CD4-positive, CD25-positive, alpha-beta regulatory T cell (primary cell): ENCODE measurements at places on chromosomes 4 and X. TPM values are rescaled to one million over a fixed set of nuclear protein-coding genes. Genes with fewer than 3 reads are reported as not detected.

DNA sequence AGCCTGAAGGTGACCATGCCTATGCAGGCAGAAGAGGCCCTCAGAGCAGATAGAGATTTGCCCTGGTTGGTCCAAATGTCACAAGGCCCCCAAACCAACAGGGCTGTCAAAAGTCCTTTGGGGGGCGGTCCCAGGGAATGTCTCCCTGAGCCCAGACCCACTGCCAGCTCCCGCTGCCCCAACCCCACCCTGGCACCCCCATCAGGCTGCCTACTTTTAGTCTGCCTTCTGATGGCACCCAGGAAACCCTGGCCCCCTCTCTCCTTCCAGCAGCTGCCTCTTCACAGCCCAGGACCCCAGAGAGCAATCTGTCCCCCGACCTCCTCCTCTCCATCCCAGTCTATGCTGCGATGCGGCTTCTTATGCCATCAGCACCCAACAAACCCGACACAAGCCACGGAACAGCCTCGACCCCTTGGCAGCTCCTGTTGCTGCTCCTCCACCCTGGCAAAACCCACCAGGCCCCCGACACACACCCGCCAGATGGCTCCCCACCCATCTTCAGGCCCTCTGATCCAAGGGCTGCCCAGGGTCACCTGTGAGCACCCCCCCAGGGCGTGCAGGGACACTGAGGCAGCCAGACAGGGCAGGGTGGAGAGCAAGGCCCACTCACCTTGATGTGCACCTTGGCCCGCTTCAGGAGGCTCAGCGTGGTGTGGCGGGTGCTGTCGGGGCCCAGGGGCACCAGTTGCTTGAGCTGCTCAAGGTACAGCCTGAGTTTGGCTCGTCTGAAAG lies 9.9 kb downstream of the MXD4 start:
- DNase-seq = no peak

DNA sequence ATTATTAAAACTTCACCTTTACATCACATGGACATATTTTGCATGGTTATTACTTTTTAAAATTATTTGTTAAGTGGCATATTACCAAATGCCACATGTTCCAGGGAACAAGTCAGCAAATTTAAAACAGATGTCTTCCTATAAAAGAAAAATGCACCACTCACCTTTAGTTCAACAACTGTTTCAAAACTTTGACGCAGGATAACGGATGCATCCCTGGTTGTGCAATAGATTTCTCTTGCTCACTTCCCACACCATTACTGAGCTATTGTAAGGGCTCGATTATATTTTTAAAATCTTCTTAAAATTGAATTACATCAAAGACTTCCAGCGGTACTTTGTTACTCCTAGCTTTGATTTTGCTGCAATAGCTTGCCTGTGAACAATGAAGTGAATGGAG lies 93.0 kb upstream of the ARHGAP24 start:
- DNase-seq = no peak

- DNase-seq = no peak
These were observed 47.2 kb downstream of the EDNRA start for GRCh38 chr4:147528054-147528453.

- DNase-seq = no peak
These were observed 72.0 kb upstream of the NDUFC1 start for GRCh38 chr4:139374251-139374650.

DNA sequence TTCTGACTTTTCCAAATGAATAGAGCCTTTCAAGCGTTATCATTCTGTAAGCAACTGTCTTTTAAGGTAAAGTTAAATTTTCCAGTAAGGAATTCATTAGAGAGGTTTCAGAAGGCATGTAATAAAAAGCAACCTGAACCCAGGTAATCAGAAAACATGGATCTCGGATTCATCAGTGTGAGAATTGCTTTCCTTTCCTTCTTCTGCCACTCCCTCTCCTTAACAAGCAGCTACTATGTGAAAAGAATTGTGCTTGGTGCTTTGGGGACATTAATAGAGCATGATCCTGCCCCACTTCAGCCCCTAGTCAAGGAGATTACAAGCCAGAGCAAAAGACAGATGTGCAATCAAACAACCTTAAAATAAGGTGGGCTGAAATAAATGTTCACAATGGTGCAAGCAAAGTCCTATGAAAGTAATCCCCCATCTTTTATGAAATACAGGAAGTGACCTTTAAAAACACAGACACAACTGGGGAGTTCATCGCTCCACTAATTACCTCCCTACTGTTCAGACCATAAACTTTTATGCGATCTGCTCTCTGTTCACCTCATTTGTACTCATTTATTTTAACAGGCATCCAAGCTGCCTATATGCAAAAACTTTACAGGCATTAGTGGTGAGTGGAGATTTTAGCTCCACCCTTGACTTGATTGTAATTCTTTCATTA lies 122.9 kb upstream of the RASGEF1B start:
- DNase-seq = no peak

- no peak for DNase-seq
These were observed 74.6 kb upstream of the PRSS48 start for GRCh38 chr4:151202381-151202780.

DNA sequence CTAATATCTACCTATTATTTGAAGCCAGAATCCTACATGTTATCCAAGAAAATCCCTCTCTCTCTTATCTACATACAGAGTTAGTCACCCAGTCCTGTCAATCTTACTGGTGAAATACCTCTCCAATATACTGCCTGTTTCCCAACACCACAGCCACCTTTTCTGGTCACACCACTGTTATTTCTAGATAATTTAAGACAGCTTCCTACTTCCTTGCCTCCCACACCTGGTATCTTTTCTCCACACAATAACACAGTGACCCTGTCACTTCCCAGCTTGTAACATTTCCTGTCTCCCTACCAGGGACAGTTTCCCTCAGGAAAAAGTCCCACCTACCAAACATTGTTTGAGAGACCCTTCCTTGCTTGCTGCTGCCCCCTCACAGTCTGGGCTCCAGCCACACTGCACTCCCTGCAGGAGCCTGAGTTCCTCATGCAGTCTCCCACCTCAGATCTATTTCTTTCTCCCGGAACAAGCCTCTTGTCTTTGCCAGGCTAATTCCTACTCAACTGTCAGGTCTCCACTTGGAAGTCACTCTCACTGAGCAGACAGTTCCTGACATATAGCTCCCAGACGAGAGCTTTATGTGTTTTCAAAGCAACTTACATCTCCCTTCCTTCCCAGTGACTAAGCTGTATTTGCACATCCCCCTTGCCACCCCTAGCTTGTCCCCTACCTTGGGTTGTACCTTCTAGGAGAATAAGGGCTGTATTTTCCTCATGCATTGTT lies 73.6 kb upstream of the QRFPR start:
- no peak for DNase-seq

GRCh38 chr4:53908661-53909078 lies 155.7 kb downstream of the CHIC2 start:
- peak; percentile 24 for DNase-seq

DNA sequence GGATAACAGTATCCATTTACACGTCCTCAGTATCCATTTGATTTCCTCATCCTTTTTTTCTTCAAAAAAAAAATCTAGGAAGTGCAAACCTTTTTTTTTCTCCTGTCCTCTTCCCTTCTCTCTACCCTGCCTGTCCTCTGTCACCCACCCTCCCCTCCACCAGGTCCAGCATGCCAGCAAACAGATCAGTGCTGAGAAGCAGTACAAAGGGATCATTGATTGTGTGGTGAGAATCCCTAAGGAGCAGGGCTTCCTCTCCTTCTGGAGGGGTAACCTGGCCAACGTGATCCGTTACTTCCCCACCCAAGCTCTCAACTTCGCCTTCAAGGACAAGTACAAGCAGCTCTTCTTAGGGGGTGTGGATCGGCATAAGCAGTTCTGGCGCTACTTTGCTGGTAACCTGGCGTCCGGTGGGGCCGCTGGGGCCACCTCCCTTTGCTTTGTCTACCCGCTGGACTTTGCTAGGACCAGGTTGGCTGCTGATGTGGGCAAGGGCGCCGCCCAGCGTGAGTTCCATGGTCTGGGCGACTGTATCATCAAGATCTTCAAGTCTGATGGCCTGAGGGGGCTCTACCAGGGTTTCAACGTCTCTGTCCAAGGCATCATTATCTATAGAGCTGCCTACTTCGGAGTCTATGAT lies 1.7 kb downstream of the SLC25A4 start:
- DNase-seq = no peak

DNA sequence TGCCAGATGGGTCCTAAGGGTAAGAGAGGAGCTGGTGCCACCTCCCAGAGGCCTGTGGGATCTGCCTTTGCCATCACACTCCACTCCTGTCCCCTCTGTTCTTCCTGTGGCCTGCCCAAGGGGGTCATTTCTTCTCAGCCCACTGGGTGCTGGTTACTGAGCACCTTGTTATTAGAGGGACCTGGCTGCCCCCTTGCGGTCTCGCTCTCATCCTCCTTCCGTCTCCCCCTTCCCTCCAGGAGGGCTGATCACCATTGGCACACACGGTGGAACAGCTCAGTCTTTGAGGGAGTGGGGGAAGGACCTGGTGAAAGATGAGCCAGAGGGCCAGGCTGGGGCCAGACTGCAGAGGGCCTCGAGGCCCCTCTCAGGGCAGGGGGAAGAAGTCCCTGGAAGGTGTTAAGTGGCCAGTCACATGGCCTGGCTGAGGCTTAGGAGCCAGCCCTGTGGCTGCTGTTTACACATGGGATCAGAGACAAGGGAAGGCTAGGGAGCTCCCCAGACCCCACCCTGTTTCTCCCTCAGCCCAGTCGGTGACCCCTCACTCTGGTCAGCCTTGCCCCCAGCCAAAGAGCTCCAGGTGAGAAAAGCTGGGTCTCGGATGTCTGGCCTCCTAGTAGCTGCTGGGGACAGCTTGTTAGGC lies 68.1 kb downstream of the MTMR1 start:
- no peak for DNase-seq

- no peak for DNase-seq
These were observed 209.4 kb upstream of the UGT8 start for GRCh38 chr4:114389070-114389685.

- DNase-seq = peak; percentile 48
These were observed 35.3 kb upstream of the WAS start for GRCh38 chrX:48648336-48648751.

DNA sequence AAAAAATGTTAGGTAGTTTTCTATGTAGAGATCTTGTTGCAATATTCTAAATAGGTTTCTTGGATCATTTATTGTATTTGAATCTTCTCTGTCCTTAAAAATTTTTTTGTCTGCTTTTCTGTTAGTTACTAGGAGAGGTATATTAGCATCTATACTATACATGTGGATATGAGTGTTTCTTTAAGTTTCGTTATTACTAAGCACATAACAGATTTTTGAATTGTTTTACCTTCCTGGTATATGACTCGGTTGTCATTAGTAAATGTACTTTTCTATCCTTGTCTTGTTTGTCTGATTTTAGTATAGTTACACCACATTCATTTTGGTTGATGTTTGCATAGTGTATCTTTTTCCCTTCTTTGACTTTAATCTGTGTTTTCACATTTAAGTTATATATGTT lies 20.2 kb downstream of the PYURF start:
- no peak for DNase-seq

- no peak for DNase-seq
These were observed 199.9 kb upstream of the ATP6AP2 start for GRCh38 chrX:40380655-40381488.

DNA sequence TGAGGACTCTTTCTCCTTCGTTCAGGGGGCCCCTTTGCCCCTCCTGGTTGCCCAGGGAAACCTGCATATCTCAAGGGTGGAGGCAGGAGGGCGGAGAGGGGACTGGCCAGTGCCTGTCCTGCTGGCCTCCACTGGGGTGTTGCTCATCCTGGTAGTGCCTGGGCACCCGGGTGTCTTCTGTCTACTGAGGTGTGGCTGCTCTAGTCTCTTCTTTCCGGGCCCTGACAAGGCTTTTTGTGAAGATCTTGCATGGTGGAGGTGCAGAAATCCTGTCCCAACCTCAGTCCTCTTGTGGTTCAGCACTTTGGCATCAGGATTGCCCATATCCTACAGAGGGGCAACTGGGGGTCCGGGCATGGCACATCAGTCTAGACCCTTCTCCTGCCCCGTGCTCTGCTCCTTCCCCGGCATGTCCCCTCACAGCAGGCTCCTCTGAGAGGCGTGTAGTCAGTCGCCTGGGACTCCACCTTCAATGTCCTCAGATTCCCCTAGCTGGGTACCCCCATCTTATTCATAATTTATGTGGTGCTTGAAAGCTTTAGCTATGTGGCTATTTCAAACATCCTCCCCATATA lies 1.9 kb downstream of the CCDC110 start:
- no peak for DNase-seq

GRCh38 chr4:37767019-37767418 lies 59.5 kb upstream of the PGM2 start:
- DNase-seq = no peak

The UGT2A2 gene
- polyA plus RNA-seq = not detected

The VEGFD gene
- polyA plus RNA-seq = not detected

The SPIN2A gene
- polyA plus RNA-seq = 0.10 TPM

The VCX3B gene
- polyA plus RNA-seq = not detected
